Hematopoietic multipotent progenitor cell (in vitro differentiated cells): ENCODE measurements at places on chromosomes 6 and 20. TPM values are rescaled to one million over a fixed set of nuclear protein-coding genes. Genes with fewer than 3 reads are reported as not detected.

DNA sequence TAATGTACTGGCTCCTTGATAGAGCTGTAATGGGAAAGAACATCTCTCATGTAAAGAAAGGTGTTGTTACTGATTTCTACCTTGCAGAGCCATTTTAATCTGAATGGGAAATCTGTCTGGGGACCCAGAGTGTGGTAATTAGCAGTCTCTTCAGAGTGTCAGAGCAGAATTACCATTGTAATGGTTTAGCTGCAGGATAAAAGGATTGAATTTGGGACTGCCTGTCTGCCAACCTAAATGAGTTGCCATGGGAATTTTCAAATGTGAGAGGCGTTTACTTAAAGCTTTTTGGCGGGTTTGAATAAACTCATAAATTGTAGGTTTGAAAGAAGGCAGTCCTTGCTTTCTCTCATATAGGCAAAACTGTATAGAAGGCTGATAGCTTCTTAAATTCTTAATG is 128.8 kb downstream of the QKI start:
- DNase-seq, result no peak

Gene DEFB132
- total RNA-seq, result not detected

- no peak for DNase-seq
Measured at GRCh38 chr6:76466286-76466685, 393.8 kb upstream of the IMPG1 start.

Gene NELFCD
- total RNA-seq, result 54.9 TPM

DNA sequence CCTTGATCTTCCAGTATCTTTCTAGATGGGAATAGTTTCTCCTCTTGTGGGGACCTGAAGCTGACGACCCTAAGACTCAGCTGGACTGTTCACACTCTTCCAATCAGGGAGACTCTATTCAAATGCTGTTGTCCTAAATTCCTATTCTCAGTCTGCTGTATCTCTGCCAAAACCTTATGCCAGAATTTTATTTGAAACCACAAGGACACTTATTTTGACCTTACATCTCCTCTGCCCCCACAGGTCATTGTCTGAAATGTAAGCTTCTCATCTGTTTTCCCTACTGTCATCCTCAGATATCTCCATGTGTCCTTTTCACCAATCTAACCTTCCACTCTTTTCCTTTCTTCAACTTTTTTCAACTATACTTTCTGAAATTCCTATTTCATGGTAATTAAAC is 289.5 kb upstream of the SGK1 start:
- DNase-seq, result no peak

DNA sequence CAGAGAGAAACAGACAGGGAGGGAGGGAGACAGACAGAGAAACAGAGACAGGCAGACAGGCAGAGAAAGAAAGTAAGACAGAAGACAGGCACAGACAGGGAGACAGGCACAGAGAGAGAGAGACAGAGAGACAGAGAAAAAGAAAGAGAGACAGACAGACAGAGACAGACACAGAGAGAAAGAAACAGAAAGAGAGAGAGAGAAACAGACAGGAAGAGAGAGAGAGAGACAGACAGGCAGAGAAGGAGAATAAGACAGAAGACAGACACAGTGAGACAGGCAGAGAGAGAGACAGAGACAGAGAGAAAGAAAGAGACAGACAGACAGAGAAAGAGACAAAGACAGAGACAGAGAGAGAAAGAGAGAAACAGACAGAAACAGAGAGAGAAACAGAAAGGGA is 754.8 kb upstream of the DEFB115 start:
- DNase-seq, result no peak
